ENCODE measurements at places on chromosomes 3 and 15.

- no peak for DNase-seq
Observed at GRCh38 chr15:66617137-66618090, 51.6 kb upstream of the LCTL start.

DNA sequence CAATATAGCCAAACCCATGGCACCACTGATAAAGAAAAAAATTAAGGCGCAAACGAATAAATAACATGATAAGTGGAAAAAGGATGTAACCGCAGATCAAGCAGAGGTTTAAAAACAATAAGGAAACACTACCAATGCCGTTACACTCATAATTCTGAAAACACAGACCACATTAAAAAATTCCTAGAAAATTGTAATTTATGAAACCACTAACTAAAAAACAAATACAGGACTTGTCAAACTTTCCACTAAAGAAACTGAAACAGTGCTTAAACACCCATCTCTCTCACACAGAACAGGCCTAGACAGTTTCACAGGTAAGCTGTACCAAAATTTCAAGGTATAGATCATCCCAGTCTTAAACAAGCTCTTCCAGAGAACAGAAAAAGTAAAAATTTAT lies 28.4 kb downstream of the PCSK6 start:
- DNase-seq: no peak

DNA sequence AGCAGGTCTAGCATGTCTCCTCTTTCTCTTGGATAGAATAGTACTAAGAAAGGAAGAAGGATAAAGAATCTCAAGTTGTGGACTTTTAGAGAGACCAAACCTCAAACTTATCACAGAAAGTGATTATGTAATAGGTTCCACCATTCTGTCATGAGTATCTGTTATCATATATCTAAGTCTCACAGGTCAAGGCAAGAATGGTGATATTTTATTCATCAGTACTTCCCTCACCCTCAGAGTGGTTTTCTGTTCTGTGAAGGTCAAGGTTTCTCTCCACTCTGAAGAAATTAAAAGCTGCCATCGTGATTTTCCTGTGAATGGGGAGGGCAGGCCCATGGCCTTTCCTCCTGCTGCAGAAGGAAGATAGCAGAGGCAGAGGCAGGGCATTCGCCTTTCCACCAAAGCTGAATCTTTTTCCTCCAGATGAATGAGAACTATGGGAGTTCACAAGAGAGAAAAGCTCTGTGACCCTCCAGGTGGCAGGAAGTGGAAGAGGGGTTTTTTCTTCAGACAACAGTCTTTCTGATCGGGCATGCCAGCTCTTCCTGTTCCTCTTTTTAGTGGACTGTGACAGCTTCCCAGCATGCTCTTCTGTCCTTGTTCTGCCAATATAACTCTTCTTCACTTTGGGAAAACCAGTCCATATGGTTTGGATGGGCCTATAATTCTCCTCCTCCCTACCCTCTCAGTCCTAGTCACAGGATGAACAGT lies 37.1 kb upstream of the CCK start:
- DNase-seq: no peak

DNA sequence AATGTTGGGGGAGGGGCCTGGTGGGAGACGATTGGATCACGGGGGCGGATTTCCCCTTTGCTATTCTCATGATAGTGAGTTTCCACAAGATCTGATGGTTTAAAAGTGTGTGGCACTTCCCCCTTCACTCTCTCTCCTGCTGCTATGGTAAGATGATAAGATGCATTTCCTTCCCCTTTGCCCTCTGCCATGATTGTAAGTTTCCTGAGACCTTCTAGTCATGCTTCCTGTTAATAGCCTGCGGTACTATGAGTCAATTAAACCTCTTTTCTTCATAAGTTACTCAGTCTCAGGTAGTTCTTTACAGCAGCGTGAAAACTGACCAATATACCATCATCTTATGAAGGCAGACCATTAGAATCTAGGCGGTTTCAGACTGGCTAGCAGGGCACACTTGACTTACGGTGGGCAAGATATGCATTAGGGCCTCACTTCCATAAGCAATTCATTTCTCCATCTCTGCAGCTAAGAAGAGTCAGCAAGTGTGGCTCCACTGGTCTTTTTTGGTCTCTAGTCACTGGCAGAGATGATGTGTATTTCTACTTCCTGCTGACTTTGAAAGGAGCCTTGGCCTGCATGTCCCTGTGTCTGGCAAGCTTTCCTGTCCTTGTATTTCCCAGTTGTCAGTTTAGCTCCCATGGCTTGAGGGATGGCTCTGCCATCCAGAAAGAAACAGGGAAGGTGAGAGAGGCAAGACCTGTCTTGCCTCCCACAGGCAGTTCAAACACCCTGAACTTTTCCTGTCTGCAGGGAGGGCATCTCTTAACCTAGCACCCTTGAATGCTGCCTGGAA lies 109.0 kb upstream of the ADAMTS9 start:
- DNase-seq: no peak

DNA sequence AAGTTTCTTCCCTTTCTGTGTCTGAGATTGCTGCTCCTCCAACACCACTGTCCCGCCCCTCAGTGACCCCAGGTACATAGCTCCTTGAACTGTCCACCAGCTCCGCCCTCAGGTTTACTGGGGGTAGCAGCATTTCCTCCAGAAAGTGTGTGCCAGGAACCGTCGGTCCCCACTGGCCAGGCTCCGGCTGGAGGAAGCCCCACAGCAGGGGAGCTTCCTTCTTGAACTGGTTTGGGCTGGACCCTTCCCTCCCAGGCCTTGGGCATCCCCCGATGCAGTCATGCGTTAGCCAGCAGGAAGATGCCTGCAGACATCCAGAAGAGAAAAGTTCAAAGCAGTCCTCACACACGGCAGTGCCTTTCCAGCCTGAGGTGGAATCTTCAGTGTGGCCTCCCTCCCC lies 19.7 kb downstream of the PAK6 start:
- DNase-seq: no peak

DNA sequence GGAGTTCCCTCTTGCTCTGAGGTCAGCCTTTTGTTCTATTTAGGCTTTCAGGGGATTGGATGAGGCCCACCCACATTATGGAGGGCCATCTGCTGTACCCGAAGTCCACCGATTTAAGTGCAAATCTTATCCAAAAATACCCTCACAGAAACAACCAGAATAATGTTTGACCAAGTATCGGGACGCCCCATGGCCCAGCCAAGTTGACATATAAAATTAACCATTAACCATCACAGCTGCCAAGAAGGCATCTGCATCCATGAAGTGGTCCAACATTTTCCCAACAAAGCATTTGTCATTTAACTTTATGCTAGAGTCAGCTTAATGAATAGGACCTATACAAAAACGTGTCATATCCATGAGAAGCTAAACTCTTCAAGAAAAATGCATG lies 46.2 kb upstream of the TBC1D23 start:
- no peak for DNase-seq

DNA sequence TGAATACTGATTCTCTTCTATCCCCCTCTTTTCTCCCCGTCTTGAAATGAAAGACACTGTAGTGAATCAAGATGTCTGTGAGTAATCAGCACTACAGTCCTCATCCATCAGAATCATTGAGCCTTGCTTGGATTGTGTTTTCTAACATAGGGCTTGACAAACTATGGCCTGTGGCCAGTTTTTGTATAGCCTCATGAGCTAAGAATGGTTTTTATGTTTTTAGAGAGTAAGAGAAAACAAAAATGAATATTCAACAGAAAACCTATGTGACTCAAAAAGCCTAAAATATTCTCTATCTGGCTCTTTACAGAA lies 55.2 kb downstream of the PPM1L start:
- DNase-seq: no peak
